ENCODE measurements at places on chromosomes 5 and 9.

GRCh38 chr5:124941051-124942049, 194.9 kb upstream of the ZNF608 start:
- DNase-seq = no peak

DNA sequence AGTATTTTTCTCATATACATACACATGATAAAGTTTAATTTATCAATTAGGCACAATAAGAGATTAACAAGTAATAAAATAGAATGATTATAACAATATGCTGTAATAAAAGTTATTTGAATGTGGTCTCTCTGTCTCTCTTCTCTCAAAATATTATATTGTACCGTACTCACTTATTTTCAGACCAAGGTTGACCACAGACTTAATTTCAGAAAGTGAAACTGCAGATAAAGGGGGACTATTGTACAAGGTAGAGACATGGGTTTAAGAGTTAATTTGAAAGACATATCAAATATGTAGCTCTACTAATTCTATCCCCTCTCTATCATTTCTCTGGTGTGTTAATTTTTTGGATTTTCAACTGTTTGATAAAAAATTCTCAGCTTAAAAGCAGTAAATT, 20.0 kb upstream of the C9 start:
- DNase-seq = no peak

DNA sequence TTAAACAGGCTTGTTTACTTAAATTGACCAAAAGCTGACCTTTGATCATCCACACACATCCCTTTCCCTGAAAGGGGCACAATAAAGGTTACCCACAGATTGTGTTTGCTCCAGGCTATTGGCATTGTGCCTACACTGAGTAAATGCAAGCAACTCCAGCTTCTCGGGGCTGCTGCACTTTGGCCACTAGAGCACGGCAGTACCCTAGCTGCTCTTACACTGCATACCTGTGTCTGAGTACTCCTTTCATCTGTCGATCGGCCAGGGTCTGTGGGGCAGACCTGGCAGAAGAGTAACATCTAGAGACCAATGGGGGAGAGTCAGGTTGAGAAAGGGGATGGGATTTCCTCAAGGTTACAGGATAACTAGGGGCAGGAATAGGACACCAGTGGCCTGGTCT, 281.9 kb upstream of the NMUR2 start:
- no peak for DNase-seq

- no peak for DNase-seq
Observed at GRCh38 chr9:92064711-92065110, 50.5 kb downstream of the SPTLC1 start.

DNA sequence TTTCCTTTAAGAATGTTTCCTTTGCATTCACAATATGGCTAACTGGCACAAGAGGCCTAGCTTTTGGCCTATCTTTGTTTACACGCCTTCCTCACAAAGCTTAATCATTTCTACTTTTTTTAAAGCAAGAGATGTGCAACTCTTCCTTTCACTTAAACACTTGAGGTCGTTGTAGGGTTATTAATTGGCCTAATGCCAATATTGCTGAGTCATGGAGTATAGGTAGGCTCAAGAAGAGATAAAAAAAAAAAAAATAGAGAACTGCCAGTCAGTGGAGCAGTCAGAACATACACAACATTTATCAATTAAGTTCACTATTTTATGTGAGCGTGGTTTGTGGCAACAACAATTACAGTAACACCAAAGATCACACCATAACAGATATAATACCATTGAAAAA, 5.9 kb downstream of the FKBP15 start:
- DNase-seq = peak; percentile 29

- DNase-seq = no peak
Observed at GRCh38 chr9:107862881-107863280, 373.3 kb upstream of the KLF4 start.

DNA sequence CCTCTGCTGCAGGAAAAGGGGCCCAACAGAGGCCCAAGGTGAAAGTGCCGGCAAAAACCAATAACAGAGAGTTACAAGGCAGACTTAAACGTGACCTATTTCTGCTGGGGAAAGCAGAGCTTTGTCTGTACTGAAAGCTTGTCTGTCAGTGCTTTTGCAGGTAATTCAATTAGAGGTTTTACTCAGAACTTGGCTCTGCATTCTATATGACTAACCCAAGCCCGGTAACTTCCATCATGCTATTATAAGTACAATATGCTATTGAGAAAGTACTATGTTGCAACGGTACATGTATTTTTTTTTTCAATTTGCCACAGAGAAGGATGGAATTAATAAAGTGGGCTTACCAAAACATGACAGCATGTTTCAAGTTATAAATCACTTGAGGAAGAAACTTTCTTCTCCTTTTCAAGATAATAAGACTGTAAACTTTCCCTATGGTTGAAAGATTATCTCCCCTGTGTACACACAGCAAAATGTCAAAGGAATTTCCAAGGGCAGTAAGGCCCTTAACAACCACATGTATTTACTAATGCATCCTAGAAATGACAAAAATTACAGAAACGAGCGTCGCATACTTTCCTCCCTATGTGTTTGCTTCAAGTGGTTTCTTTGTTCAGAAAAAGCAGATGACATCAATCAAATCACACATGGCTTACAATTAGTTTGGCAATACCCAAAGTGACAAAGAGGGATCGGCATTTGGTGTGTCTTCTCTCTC, 282.4 kb downstream of the EFNA5 start:
- no peak for DNase-seq

DNA sequence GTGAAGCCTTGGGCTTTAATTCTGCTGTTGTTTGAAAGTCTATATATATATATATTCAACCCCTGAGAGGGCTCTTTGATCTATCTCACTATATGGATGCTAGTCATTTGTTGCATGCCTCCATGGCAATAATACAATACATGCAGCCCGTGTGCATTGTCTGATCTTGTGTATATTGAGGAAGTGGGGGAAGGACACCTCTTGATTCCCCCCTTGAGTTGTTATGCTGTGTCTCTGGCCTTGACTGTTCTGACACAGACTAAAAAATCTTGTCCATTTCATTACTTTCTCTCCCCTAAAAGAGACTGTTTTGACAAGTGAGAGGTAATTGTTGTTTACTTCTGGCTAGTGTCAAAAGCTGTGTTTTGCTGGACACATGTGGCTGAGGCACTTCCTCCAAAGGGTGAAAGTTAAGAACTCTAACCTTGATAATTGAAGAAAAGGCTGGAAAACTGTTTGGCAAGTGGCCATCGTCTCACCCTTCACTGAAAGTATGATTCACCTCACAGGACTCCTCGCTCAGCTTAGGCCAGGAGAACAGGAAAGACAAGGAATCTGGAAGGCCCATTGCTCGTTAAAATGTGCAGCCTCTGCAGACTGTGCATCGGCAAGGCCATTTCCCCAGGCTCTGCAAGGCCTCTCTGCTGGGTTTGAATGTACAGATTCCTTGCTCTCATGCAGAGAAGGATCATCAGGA, 304.0 kb downstream of the PRELID2 start:
- no peak for DNase-seq

GRCh38 chr5:81533629-81534405, 139.9 kb upstream of the ACOT12 start:
- no peak for DNase-seq

- no peak for DNase-seq
Observed at GRCh38 chr5:87282269-87282668, 14.6 kb downstream of the RASA1 start.

DNA sequence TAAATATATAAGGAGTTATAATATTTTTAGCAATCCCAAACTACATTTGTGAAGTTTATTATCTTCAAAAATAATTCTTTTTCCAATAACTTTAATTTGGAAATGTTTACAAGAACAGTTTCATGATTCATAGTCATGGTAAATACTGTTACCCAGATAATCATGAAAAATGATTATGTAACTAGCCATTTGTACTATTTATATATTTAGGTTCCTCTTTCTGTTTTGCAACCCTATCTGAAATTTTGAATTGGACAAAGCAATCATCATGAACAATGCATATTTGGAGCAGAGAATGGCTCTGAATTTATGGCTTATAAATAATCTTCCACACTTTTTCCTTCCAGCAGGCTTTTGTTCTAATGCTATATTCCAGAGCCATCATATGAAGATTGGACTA, 499.7 kb downstream of the SLCO4C1 start:
- DNase-seq = no peak

DNA sequence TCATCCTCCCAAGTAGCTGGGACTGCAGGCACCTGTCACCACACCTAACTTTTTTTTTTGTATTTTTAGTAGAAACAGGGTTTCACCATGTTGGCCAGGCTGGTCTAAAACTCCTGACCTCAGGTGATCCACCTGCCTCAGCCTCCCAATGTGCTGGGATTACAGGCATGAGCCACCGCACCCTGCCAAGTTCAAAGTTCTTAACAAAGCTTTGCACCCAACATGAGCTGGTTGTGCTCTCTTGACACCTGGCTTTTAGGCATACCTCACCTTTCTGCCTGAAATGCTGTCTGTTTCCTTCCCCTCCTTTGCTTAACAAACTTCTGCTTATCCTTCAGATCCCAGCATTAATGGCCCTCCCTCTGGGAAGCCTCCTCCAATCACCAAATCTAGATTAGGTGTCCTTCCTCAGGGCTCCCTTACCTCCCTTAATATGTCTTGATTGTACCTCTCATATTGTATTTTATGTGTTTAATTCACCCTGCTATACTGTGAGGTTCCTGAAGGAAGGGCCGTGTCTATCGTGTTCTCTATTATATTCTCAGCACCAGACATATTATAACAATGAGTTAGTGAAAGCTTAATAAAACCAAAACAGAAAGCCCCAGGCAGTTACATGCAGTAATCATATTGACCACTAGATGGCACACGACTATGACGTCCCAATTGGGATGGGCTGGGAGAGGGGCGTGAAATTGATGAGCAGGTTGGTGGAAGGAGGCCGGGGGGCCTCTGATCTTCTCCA, 62.9 kb upstream of the PPARGC1B start:
- DNase-seq = no peak

DNA sequence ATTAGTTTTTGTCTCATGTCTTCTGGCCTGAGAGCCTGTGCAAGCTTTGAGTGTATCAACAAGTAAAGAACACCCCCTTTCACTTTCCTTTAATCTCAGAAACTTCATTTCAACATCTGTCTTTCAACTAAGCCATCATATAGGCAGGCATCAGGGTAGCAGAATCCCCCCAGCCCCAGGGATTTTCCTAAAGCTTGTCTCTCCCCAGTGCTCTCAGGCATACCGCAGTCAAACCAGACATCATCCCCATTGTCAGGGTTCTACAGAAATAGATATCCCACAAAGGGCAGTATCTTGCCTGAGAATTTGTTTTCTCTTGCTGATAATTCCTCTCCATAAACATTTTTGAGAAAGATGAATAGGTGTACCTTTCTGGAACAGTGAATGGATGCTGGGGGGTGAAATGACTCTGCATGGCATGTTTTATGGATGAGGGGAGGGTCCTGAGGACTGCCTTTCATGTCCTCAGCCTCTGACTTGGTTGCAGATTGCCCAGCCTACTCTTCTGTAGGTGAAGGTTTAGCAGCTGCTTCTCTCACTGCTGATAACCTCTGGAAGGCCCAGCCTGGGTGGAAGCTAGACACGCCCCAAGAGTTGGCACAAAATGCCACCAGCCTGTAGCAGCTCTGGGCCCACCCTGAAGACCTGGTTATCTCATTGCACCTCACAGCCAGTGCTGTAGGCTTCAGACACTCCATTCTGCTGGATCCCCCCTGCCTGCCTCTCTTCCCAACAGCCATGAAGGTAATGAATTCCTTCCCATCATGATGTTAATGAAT, 20.5 kb upstream of the SHB start:
- DNase-seq = no peak

DNA sequence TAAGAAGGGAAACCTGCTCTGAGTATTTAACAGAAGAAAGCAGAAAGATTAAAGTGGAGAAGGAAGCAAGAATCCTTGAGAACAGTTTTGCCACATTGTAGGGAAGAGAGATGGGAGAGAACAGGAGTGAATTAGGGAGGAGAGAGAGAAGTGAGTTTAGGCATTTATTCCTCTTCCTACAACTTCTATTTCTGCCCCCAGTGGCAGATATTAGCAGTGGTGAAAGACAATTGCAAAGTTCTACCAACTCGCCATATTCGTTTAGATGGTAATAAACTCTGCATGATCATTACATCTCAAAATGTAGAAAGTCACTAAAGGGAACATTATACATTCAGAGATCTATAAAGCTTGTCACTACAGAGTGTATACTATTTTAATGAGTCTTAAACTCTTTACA, 440.1 kb upstream of the TRPC7 start:
- DNase-seq = no peak

Measured in T-helper 1 cell (primary cell).